ENCODE measurements at places on chromosomes 7 and 10.

DNA sequence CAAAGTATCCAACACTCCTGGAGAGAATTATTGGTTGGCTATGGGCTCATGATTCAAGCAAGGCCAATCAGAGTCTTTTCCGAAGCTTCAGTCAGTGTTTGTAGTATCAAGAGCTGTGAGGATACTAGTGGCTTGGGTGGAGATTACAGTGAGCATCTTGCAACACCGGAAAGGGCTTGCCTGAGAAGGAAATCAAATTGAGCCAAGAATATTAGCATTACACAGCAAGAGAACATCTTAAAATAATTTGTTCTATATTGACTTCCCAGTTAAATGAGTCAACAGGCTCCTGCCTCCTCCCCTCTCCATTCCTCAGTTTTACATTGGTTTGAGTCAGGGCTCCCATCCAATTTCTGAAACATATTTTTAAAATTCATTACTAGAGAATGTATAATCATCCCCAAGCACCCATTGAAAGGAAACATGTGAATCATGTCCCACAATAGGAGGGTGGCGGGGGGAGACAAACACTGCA lies 127.4 kb downstream of the ELAPOR2 start:
- DNase-seq: peak; percentile 61

DNA sequence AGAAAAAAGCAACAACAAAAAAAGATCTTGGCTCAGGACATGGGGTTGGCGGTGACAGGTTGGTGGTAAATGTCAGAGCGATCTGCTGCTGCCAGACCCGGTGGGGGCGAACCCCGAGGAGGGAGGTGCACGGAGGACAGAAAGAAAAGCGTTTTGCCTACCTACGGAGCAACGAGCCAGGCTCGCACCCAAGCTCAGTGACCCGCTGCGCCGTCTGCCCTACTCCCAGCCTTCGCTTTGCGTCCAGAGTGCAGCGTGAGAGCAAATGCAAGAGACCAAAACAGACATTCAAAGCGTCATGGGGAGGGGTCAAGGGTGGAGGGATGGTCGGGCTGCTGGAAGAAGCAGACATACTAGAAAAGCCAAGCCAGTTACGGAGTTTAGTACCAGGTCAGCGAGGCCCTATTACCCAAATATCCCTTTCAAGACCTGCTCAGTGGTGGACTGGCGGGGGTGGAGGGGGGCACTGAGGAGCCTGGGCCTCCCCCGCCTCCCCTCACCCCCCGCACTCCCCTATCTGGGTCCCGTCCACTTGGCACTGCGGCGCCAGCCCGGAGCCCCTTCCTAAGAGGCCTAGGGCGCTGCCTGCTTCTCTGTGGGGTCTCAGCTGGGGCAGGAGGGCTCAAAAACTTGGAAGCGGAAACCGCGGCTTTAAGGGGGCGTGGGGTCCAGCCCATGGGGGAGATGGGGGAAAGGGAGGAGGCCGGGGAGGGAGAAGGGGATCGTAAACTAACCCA lies 66.9 kb downstream of the SLC29A4 start:
- DNase-seq: no peak

GRCh38 chr7:74254858-74255379 lies 720 bp upstream of the RFC2 start:
- DNase-seq: no peak

DNA sequence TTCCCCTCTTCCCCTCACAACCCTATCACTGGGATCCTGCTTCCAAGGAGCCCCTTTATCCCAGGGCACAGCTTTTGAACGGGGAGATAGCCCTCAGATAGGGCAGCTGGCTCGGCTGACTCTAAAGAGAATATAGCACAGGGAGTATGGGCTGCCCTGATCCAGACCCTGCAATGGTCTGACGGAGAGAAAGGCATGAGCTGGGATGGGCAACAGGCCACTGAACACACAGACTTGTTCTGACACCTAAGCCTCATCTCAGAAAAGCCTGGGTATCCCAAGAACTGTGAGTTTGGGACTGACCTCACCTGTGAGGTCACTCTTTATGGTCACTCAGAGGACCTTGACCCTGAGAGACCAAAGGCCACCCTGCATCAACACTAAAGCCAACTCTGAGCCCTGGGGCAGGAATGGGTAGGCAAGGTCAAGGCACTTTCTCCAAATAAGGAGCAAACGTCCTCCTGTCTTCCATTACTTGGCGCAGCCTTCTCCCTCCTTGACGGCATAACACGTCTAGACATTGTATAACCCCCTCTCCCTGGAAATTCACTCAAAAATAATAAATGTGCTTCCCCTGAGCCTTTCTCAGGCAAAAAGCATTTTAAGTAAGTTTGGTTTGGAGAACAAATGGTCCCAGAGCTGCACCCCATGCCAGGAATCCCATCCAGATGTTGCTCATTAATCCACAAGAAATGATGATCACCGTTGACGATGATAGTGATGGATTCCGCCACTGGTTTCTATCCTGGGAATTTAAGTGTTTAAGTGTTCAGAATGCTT lies 8.2 kb upstream of the LRRC18 start:
- no peak for DNase-seq

GRCh38 chr7:98196706-98197605 lies 14.3 kb upstream of the BHLHA15 start:
- DNase-seq: no peak

All from non-pigmented ciliary epithelial cell (primary cell).